ENCODE measurements at places on chromosomes 5 and 9.

- no peak for DNase-seq
Observed at GRCh38 chr9:106621313-106622163, 241.4 kb upstream of the ZNF462 start.

DNA sequence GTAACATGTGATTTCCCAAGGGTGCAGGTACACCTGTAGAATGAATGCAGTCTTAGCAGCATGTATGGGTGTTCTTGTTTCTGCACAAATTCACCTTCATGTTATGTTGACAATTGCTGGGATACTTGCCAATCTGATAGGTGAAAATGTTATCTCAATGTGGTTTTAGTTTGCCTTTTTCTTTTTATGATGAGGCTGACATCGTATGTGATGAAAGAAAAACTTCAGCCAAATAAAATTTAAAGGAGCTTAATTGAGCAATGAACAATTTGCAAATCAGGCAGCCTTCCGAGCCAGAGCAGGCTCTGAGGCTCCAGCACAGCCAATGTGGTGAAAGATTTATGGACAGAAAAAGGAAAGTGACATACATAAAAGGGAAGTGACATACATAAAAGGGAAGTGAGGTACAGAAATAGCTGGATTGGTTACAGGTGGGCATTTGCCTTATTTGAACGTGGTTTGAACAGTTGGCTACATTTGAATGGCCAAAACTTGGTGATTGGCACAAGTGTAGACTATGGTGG lies 10.5 kb downstream of the TAL2 start:
- DNase-seq, result no peak

DNA sequence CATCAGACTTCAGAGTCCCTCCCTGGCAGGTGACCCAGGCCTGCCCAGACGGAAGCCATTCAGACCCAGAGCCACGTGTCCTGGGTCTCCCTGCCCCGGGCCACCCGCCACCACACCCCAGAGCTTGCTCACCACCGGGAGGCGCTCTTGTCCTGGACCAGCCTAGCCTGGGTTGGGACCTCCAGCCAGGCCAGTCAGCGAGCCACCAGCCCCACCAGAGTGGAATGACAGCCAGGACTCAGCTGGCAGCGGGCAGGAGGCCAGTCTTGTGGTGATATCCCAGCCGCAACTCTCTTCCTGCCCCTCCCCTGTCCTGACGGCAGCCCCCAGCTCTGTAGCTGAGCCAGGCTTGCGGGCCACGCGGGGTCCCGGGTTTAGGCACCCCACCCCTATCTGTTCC lies 1.7 kb upstream of the PTGDS start:
- DNase-seq, result peak; percentile 15

DNA sequence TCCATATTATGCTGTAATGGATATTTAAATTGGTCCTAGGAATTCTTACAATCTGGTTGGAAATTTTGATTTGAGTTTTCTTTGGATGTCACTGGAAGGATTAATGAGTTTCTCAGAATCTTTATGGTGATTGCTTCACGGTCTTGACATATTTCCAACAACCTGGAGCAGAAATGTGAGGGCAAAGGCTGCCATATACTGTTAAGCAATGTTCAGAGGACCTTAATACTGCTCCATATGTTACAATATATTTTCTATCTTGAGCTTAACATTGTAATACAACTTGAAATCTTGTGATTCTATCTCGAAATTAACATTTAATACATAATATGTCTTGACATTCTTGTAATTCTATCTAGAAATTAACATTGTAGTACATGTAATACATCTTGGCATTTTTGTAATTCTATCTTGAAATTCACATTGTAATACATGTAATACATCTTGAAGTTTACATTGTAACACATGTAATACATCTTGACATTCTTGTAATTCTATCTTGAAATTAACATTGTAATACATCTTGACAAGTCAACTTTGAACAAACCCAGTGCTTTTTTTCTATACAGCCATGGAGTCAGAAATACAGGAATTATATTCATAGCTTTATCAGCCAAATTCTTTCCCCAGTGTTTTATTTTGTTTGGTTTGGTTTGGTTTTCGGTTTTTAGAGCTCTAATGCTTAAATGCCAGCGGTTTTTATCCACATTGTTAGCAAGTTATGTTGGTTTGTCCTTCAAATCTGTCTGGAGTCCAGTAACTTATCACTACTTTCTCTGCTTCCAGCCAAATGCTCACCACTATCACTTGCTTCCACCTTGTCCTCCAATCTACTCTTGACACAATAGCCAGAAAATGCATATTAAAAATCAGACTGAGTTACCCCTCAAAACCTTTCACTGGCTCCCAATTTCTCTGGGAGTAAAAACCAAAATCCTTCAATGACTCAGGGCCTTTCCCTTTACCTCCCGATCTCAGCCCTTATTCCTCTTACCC lies 3.0 kb upstream of the TUT7 start:
- DNase-seq, result no peak

GRCh38 chr5:80507663-80508062 lies 19.8 kb downstream of the FAM151B start:
- DNase-seq, result no peak

- DNase-seq, result no peak
Observed at GRCh38 chr5:168920019-168920810, 341.0 kb upstream of the PANK3 start.

All from astrocyte of the cerebellum (primary cell).